ENCODE measurements at places on chromosomes 13 and 19.

GRCh38 chr19:19643158-19644053 is at the start of gene GMIP:
GMIP (minus strand) TSS chr19:19643657; CDS start chr19:19643529, 128 bp downstream.
- DNase-seq: no peak

DNA sequence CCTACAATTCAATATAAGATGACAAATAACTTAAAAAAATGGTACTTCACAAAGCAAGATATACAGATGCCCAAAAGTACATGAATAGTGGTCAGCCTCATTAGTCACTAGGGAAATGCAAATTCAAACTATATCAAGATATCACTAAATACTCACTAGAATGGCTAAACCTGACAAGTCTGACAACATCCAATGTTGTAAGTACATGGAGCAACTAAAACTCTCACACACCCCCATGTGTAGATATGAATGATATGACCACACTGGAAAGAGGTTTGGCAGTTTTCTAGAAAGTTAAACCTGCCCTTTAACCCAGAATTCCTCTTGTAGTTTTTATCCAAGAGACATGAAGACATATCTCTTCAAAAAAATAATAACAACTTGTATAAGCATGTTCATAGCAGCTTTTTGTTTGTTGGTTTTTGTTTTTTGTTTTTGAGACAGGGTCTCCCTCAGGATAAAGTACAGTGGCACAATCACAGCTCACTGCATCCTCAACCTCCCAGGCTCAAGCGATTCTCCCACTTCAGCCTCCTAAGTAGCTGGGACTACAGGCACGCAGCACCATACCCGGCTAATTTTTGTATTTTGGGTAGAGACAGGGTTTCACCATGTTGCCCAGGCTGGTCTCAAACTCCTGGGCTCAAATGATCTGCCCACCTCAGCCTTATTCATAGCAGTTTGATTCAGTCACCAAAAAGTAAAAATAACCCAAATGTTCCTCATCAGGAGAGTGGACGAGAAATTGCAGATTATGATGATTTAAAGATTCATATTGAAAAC is 55.1 kb downstream of the RFX2 start:
- no peak for DNase-seq

DNA sequence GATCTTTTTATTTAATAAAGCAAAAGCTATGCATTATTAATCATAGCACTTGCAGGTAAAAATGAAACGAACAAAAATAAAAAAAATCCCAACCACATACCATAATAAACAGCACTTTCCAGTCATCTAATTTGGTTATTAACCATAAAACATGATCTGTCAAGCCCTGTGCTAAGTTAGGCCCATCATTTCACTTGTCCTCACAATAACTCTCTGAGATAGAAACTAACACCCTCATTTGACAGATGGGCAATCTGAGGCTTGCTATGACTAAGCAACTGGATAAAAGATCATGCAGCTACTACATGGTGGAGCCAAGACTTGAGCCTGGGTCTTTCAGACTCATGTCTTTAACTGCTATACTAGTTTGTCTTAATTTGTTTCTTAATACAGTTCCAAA is 21.8 kb downstream of the PROSER1 start:
- no peak for DNase-seq

GRCh38 chr13:94825507-94825906 is 113.2 kb upstream of the SOX21 start:
- DNase-seq: peak; percentile 56

DNA sequence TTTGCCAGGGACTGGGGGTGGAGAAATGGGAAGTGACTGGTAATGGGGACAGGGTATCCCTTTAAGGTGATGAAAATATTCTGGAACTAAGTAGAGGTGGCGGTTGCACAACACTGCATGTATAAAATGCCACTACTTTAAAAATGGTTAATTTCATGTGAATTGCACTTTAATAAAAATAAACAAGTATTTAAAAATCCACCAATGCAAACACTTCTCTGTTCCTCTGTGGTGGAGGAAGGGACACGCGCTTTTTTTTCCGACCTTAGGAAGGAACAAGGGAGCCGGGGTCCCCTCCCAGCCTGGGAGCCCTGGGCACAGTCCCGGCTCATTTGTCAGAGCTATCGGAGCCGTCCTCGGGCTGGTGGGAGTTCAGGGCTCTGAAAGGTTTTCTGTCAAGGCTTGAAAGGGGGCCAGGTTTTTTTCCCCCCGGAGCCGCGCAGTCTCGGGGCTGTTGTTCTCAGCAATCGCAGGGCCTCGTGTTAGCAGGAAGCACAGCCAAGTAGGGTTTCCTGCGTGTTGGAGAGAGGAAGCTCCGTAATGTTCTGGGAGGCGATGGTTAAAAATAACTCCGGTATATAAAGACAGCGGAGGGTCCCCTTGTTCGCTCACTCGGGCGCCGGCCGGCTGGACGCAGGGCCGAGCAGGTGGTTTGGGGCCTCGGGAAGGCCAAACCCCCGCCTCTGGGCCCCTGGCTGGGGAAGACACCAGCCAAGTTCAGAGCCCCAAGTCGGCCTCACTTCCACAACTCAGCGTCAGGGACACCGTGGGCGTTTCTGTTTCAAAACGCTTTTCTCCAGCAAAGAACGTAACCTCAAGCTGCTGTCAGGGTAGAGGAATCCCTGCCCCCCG is 41.2 kb upstream of the KLF2 start:
- DNase-seq: peak; percentile 26

DNA sequence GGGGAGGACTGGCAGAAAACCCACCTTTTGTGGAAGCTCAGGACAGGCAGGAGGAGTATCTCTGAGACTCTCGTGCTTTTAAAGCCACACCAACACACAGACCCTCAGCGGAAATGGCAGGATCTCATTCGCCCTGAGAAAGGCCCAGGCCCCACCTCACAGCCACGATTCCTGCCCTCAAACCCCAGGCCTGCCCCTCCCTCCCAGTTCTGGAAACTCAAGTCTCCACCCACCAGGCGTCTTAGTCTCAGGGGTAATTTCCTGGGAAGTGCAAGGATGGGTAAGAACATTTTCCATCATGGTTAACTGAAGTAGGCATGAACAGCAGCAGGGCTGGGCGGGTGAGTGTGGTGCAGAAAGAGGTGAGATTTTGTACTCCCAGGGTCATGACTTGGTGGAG is 8.0 kb upstream of the PDE4C start:
- DNase-seq: no peak

DNA sequence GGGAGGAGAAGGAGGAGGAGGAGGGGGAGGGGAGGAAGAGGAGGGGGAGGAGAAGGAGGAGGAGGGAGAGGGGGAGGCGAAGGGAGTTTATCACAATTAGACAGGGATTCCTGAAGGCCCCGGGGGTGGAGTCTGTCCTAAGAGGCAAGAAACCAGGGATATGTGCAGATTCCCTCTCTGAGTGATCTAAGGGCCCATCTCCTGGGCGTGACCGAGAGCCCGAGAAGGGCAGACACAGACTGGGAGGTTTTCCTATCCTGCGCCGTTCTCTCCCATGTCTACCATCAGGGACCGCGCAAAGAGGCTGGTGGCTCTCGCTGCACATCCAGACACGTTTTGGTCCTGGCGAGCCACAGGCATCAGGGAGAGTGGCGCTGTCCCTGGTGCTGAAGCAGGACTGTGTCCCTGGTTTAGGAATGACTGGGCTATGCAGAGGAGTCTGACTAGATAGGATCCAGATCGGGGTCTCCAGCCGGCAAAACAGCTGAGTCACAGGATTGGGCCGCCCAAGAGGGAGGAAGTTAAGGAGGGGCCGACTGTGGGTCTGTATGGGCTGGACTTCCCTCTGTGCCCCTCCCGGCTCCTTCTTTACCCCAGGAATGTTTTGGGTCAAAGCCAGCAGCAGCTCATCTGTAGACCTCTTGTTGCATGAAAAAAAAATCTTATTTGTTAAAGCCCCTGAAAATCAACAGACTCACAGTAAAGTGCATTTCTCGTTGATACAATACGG is 17.9 kb upstream of the ZNF175 start:
- peak; percentile 9 for DNase-seq

DNA sequence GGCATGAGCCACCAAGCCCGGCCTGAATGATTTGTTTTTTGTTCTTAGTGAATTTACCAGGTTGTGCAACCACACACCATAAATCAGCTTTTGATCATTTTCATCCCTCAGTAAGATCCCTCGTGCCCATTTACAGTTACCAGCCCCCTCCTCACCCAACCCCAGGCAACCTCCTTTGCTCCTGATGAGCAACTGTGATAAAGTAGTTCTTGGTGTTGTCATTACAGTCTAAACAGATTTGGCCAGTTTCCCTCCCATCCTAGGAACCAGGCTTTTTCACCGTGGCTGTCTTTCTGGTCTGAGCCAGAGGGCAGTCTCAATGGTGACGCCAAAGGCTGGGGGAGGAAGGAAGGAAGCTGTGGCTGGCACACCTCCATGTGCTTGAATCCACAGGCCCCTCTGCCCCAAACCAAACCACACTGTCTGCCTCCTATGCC is 61.2 kb upstream of the WDFY2 start:
- DNase-seq: no peak

- no peak for DNase-seq
These were observed 27.7 kb downstream of the DPF1 start for GRCh38 chr19:38196245-38196837.

DNA sequence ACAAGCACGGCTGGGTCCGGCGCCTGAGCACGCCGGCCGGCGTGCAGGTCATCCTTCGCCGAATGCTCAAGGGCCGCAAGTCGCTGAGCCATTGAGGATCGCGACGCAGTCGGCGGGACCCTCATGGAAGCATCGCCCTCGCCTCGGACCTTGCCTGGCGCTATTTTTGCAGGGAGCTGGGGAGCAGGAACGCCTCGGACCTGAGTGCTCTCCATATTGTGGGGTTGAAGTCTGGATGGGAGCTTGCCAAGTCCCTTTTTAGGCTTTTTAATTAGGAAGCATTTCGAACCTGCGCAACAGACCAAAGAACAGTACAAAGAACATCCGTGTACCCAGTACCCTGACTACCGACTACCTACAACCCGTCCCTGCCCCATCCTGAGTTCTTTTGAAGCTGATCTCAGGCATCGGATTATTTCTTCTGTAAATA is 628 bp downstream of the MRPL34 start:
- no peak for DNase-seq

- no peak for DNase-seq
These were observed 22.7 kb downstream of the ELL start for GRCh38 chr19:18499055-18499775.

DNA sequence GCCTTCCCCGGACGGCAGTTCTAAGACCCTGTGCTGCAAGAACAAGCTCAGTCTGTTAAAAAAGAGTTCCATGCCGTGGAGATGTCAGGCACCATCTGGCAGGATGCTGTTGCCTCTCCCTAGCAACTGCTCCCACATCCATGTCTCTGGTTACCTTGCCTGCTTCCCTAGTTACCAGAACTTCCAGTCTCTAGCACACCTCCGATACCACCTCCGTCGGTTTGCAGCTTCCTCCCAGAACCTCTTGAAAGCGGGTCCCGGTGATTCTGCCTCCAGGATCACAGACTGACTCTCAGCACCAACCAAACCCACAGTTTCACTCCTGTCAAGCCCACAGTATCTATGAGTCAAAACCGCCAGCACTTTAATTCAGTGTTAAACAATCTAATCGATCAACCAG is 55.4 kb downstream of the KCTD12 start:
- DNase-seq: no peak

DNA sequence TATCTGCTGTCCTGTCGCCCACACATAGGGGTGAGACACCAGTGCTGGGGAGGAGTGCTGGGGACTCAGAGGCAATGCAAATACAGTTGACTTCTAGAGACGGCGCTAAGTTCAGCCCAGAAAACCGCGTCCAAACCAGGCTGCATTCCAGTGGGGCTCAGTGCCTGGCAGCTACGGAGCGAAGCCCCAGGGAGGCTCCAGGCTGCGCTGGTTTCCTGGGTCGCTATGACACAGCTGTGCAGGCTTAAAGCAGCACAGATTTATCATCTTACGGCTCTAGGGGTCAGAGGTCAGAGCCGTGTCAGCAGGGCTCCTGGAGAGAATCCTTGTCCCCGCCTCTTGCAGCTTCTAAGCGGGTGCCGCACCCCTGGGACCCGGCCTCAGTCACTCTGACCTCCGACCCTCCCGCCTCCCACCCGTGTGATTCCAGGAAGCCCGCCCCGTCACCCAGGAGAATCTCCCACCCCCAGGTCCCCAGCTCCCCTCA is 61.6 kb downstream of the ANKRD10 start:
- no peak for DNase-seq

GRCh38 chr13:66888698-66889097 is 341.4 kb downstream of the PCDH9 start:
- DNase-seq: no peak

DNA sequence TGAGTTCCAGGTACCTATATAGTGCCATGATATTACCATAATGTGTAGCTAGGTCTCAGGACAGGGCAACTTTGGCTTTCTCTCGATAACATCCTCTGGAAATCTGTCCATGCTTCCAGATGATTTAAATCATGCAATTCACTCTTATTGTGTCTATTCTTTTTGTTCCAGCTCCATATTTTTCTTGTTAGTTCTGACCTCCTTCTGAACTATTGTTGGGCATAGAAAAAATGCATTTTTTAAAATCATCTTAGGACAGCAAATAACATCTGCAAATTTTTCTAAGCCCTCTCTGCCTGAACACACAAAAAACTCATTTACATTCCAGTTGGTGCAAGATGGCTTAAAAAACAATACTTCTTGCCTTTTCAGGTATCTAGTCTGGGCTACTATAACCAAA is 1561.0 kb upstream of the MIR17HG start:
- no peak for DNase-seq

DNA sequence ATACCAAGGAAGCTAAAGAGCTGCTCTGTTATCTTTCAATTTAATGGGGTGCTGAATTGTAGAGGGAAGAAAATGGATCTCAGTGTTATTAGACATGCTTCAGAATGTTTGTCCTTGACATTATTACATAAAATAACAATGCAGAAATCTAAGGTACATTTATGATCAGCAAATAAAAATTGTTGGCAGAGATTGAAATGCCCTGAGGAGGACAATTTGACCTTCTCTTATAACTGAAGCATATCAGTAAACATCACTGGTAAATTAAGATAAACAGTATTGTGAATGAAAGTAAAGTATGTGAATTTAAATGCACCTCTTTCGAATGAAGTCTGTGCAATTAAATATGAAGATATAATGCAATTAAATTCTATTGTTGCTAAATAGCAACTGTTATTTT is 1362.1 kb upstream of the ATXN8OS start:
- DNase-seq: no peak

- no peak for DNase-seq
These were observed 28.6 kb upstream of the NDUFS7 start for GRCh38 chr19:1354970-1355567.

GRCh38 chr13:20623000-20623399 is 56.0 kb downstream of the IFT88 start:
- DNase-seq: no peak

- no peak for DNase-seq
These were observed 6.0 kb upstream of the KATNAL1 start for GRCh38 chr13:30313311-30313710.
